ENCODE measurements at places on chromosomes 2 and 18.

- DNase-seq: no peak
Measured at GRCh38 chr2:98937906-98938305, 1.9 kb upstream of the CRACDL start.

DNA sequence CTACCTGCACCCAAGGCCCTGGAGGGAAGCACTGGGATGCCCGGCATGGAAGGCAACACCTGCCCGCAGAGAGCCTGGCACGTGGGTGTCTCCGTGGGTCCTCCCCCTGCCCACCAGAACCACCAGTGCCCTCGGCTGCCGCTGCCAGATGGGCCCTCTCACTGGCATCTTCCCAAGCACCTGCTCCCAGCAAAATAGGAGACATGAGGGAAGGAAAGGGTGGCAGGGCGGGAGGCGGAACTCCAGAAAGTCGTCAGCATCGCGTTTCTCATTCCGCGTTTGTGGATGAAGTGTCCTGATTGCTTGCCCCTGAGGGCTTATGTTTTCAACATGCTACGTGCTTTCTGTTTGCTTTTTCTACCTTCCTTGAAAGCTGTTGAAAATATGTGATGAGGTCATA lies 8.8 kb upstream of the SNTG2 start:
- no peak for DNase-seq

DNA sequence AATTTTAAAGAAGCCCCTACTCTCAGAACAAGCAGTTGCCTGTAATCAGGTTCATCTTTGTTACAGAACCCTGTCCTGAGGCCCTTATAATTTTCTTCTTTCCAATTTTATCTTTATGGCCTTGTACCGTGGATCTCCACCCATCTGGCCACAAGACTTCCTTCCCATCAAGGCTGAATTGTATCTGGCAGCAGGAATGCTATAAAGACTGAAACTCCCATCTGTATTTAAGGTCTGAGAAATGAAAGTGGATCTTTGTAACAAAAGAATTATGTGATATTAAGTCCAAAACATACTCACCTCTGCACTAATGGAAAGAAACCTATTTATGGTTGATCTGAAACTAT lies 91.8 kb downstream of the METTL8 start:
- DNase-seq: no peak

GRCh38 chr18:63292831-63293683 lies 26.5 kb downstream of the BCL2 start:
- DNase-seq: no peak

GRCh38 chr18:48889981-48890762 lies 60.6 kb downstream of the SMAD7 start:
- DNase-seq: no peak

GRCh38 chr2:200321780-200322534 lies 15.5 kb downstream of the SPATS2L start:
- DNase-seq: no peak

GRCh38 chr2:95374451-95374920 lies 28.0 kb upstream of the FAHD2A start:
- DNase-seq: no peak

- no peak for DNase-seq
Measured at GRCh38 chr2:99762714-99763113, 272.9 kb upstream of the REV1 start.

GRCh38 chr2:153132418-153132817 lies 346.1 kb downstream of the RPRM start:
- DNase-seq: no peak

DNA sequence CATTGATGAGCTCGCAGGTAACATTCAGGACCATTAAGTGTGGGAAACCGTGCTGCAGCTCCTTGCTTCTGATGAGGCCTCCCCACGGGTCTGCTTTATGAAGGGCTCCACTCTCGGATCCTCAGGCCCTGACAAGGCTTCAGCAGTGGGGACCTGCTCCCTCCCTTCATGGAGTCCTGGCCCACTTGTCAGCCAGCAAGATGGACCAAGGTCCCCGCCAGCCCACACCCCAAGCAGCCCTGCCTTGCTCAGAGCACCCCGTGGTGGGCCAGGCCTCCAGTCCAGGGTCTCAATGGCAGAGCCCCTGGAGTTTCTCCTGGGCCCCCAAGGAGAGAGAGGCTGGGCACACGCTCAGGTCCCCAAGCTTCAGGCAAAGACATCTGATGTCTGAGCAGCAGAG lies 41.5 kb downstream of the CROCC2 start:
- DNase-seq: no peak

DNA sequence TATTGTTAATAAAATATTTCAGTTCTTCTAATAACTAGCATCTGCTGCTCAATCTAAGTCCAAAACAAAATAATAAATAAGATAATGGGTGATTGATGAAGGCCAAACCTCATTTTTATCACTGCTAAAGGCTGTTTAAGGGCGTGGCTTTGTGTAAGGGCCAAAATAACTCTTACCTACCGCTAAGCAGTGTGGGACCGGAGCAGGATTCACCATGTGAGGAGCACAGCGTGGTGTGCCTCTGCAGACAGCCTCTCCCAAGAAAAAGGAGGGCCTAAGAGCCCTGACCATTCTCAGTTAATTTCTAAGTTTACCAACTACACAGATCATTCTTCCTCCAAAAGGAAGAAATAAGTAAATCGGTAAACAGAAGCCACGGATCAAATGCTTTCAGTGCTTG lies 353.7 kb downstream of the ARL6IP6 start:
- no peak for DNase-seq

DNA sequence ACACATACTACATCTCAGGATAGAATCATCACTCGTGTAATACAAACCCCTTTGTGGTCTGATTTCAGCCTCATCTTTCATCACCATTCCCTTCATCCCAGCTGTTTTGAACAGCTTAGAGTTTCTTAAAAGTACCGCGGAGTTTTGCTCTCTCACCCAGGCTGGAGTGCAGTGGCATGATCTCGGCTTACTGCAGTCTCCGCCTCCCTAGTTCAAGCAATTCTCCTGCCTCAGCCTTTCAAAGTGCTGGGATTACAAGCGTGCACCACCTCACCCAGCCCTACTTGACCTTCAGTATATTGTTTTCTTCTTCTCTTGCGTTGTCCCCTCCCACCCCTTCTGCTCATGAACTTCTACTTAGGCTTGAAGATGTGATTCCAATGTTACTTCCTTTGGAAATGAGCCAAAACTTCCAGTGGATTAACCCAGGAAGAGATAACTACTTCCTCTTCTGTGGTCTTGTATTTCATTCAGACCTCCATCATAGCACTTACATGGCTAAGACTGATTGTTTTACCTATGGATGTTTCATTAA lies 15.8 kb downstream of the ERLEC1 start:
- no peak for DNase-seq

DNA sequence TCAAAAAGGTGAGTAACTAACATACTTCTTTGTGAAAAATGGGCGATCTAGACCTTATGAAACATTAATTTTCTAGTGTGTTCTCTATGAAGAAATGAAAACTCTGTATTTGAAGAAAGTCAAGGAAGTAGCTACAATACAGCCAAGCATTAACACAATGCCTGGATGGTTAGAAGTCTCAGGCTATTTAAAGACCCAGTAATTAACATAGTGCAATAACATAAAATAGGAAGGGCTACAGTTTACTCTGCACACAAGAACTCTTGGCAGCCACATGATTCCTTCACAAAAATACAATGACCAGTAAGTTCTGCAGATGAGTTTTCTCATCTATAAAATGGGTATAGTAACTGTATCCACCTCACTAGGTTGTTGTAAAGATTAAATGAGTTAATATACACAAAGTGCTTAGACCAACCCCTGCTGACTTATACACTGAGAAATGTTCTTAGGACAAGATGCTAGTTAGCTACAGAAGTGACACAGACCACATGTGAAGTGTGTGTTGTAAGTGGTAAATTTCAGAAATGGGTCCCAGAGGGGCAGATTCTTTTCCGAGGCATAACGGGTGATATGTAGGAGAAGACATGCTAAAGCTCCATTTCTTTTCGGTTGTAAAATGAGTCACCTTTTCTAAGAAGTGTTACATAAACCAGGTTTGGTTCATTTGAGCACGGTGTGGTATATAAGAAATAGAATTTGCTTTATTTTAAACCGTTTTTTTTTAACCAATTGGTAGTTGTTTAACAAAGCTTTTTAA lies 61.8 kb downstream of the CXCR4 start:
- DNase-seq: no peak

DNA sequence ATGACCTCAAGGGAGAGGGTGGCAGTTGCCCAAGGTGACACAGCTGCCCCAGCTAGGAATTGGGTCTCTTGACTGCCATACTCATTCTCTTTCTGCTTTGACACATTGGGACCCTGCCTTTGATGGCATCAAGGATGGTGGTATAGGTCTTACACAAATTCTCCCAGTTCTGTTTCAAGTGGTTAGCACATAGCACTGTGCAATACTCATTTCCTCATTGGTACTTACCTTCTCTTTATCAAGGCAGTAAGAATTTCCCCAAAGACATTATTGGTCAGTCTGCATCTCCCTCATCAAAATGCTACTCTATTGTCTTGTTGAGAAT lies 35.9 kb upstream of the CCDC93 start:
- no peak for DNase-seq

GRCh38 chr2:133532919-133533318 lies 35.3 kb downstream of the NCKAP5 start:
- DNase-seq: no peak

DNA sequence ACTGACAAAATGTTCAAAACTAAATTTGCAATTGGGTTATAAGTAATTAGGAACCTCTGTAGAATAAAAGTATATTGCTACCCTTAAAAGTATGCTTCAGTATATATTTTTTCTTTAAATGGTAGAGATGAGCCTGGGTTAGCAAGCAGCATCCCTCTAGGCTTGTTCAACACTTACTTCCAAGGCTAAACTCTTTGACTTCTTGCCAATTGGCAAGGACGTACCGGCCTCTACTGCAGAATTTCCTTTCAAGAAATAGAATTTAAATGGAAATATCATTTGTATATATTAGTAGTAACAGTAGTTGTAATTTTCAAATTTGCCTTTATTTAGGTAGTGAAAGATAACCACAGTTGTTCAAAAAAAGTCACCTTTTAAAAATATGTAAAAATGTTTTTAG lies 105.1 kb upstream of the SLC38A11 start:
- DNase-seq: no peak

DNA sequence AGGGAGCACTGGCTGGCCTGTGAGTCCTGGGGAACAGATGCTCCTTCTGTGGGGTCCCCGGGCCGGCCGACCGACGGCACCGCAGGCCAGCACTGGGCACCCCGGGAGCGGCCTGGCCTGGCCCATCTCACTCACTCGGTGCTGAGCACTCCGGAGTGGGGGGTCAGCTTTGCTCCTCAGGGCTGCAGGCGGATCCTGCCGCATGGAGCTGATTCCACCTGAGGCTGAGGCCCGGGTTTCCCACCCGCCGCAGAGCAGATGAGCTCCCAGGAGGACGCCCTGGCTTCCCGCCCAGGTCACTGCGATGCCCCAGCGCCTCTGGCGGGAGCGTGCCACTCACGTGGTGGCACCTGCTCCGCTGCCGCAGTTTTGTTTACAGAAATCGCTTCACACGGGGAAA lies 418.6 kb downstream of the GALR1 start:
- DNase-seq: no peak
